Memory B cell (primary cell): ENCODE measurements at places on chromosomes 2 and 18.

- no peak for DNase-seq
These were observed 127.9 kb upstream of the PGAP1 start for GRCh38 chr2:197054437-197054836.

DNA sequence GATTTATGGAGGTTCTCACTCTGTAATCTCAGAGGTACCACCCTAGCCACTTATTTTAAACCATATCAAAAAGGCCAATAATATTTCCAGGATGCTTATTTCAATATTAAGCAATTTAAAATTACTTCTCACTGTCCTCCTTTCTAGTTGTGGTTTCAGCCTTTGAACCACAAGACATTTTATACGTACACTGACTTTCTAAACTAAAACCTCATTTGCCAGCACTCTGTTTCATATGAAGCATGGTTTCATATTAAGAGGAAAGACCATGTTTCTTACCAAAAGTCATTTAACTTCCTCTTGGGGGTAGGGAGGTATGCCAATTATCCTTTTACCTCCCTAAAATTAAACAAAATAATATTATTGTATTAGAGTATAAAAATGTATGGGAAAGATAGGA is 399.8 kb downstream of the CDH7 start:
- DNase-seq = no peak

DNA sequence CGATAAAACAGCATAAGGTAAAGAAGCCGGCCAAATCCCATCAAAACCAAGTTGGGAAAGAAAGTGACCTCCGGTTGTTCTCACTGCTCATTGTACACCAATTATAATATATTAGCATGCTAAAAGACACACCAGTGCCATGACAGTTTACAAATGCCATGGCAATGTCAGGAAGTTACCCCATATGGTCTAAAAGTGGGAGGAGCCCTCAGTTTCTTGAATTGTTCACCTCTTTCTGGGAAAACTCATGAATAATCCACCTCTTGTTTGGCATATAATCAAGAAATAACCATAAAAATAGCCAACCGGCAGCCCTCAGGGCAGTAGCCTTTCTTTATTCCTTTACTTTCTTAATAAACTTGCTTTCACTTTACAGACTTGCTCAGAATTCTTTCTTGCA is 544.9 kb upstream of the SETBP1 start:
- DNase-seq = no peak

DNA sequence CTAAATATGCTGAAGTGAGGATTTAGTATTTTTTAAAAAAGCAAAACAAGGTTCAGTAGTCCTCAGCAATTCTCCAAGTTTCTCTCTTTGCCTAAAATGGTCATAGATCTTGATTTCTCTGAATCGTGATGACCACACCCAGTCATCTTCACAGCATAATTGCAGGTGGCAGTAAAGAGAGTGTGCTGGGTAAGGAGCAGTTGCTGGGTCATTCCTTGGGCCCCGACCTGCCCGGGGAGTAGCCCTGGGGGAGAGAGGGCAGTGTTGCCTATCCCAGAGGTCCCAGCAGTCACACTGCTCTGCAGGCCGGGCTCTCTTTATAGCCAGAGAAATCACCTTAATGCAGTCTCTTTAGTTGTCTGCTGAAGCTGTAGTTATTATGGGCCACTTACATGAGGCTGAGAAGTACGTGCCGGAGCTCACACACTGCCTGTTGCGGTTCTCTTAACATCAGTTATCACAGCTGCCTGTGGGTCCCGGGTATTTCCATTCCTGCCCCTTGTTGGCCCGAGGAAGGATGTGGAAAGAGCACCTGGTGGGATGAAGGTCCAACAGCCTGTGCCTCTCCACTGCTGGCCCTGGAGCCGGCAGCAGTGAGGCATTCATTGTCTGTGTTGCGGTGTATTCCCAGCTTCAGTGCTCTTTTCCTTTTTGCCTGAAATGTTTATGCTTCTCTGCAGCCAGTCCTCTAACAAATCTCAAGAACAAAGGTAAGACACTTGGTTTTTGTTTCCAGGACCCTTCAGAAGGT is 230.1 kb downstream of the ALPK2 start:
- no peak for DNase-seq

DNA sequence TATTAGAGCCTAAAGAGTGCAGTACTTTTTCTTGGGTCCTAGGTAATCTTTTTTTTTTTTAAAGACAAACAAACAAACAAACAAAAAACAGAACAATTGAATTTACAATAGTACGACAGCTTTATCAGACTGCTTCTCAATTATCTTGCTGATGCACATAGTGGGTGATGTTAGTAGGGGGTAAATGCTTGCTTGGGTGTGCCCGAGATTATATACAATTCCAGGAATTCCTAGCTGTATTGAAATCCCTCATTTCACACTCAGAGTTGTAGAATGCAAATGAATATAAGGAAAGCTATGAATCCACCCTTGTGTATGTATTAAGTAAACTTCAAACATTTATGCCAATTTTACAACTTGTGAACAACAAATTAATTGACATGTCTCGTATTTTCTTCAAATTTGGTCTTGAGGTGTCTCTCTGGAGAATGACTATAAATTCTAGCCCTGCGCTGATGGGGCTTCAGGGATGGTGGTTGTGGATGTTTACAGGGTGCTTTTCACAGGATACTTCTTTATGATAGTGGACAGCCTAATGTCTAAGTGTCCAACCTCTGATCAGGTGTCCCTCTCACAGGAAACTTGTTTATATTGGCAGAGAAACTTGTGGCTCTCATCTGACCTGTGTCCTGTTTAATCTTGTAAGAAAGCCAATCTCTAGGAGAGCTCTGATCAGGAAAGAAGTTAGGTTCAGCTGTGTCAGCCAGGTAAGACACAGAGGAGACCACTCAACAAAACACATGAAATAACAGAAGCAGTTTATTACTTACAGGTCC is 61.9 kb upstream of the SLC39A10 start:
- DNase-seq = no peak

DNA sequence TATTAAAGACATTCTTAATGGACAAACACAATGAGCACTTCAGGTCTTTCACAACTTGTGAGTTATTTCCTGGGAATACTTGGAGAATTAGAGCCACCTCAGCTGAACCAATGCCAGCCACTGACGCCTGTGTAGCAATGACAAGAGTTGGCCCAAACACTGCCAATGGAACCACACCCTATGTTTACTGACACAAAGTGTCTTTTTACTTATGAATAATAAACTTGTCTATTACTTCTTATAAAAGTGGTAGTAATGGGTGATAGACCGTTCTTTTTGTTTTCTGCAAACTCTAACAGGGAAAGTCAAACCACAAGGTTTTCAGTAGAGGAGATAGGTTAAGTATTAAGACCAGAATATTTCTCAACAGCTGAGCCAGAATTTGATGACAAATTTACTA is 12.5 kb upstream of the CHAC2 start:
- DNase-seq = no peak

DNA sequence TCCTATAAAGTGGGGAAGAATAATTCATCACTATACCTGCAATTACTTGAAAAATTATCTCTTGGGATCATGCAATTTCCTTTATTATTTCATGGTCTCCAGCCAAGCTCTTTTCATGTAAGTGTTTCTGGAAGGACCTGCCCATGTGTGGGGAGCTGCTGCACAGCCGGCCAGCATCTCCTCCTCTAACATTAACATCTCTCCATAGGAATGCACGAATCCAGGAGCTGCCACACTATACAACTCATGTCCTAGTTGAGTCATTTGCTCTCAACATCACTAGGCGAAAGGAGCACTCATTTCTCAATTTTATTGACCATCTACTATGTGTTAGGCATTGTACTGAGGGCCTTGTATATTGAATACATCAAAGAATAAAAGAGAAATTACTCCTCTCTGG is 144.3 kb upstream of the ERBB4 start:
- DNase-seq = no peak

DNA sequence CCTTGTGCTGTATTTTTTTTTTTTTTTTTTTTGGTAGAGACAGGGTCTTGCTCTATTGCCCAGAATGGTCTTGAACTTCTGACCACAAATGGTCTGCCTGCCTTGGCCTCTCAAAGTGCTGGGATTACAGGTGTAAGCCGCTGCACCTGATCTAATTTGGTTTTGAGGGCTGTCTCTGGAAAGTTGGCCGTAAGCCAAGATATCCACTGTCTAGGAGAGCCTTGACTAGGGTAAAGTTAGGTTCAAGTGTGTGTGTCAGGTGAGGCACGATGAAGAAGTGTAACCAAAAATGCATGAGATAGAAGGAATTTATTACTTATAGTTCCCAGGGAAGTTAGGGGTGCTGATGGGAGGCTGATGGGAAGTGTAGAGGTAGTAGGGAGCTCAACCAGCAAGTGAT is 46.7 kb downstream of the INO80C start:
- no peak for DNase-seq

GRCh38 chr2:158723921-158724802 is 71.0 kb upstream of the DAPL1 start:
- DNase-seq = no peak

DNA sequence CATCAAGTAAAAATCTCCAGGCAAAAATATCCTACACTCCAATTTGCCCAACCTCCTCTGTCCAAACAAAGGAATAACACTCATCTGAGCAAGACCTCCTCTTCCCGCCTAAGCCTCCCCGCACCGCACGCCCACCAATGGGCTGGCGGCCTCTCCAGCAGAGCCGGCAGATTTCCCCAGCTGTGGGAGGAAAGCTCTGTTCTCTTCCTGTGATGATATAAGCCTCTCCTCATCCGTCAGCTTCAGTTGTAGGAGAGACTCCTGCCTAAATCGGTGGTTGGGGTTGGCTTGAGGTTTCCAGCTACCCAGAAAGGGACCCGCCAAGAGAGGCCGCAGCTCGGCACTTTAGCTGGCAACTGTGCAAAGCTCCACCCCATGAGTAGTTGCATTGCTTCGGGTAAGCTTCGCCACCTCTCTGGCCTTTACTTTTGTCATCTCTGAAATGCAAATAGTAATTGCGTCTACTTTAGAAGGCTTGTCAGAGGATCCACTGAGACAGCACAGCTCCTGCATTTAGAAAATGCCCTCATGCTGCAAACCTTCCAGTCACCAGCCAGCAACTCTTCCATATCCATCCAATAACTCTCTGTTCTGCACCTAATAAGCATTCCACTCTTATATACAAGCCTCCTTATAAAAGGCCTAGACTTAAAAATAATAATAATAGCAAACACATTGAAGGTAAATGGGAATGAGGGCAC is 146.4 kb downstream of the MYT1L start:
- no peak for DNase-seq

- DNase-seq = no peak
These were observed 18.1 kb downstream of the SULT1C3 start for GRCh38 chr2:108257757-108258331.

GRCh38 chr18:261398-262073 is 6.3 kb downstream of the THOC1 start:
- DNase-seq = no peak

DNA sequence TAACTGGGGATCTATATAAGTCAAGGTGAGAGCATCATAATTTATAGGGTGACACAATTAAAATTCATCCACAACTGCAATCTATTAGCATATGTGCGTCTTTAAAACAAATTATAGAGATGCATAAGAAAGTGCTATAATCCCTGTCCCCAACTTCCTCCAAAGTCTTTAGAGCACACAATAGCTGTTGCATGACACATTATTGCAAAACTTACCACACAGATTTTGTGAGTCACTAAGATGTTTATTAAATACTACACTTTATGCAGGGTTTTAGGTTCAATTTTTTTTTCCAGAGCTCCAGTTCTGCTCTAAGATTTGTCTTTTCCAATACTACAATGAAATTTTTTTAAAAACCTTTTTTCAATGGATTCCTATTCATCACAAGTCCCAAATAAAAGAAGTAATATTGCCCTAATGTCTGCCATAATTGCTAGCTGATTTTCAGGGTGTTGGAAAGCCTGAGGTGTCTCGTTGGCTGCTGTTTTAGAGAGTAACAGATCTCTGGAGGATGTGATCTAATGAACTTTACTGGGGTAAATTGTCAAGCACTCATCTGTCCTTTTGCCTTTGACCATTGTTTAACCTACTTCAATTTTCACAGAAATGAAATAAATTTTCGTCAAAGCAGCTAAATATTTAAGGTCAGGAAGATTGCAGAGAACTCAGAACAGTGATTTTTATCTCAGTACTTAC is 250.5 kb upstream of the NETO1 start:
- no peak for DNase-seq

DNA sequence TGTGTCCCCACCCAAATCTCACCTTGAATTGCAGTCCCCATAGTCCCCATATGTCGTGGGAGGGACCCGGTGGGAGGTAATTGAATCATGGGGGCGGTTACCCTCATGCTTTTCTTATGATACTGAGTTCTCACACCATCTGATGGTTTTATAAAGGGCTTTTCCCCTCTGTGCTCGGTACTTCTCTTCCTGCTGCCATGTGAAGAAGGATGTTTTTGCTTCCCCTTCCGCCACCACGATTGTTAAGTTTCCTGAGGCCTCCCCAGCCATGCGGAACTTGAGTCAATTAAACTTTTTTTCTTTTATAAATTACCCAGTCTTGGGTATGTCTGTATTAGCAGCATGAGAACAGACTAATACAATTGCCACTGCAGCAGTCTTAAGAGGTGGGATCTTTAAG is 134.9 kb downstream of the LTBP1 start:
- DNase-seq = no peak

- DNase-seq = no peak
These were observed 63.8 kb downstream of the MYO3B start for GRCh38 chr2:170241756-170242155.

DNA sequence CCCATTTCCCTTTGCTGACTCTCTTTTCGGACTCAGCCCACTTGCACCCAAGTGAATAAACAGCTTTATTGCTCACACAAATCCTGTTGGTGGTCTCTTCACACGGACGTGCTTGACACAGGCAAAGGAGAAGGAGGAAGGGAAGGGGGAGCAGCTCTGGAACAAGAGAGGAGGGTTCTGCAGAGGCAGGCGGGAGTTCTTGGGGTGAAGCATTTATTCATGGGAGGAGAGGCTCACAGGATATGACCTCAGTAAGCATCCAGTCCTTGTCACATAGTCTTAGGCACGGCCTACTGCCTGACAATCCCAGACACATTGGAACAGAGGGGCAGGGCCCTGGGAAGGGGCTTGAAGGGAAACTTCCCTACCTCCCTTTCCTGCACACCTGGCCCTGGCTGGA is 171.7 kb upstream of the HS6ST1 start:
- DNase-seq = no peak
